ENCODE measurements at places on chromosomes 1 and 21.

- DNase-seq, result no peak
Observed at GRCh38 chr1:44819608-44820327, 11.4 kb downstream of the BTBD19 start.

DNA sequence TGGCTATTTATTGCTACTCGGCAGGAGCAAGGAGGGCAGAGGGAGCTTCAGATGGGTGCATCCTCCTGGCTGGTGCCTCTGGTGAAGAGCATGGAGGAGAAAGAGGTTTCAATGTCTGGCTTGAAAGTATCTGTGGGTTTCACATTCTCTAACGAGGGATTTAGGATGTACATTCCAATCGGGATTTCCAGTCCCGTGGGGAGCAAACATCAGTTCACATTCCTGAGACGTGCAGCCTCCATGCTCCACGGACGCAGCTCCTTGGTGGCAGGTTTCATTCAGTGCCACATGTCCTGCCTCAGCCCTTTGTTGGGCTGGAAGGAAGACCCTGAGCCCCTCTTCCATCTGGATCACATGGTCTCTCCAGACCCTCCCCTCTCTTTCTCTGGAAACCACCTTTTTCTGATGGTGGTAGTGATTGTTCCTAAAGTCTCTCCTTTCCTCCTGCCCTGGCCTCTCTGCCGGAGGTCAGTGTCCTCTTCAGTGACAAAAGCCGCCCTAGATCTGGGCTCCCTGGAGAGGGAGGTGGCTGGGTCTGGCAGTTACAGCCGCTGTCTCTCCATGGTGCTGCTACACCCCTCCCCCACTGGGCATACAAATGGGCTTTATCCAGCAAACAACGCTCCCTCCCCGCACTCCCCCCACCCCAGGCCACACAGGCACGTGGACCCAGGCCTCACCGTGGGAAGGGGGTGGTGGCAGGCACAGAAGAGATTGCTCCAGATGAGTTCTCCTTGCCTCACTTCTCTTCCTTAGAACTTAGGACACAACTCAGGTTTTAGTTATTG lies 826 bp upstream of the CA14 start:
- DNase-seq, result no peak

DNA sequence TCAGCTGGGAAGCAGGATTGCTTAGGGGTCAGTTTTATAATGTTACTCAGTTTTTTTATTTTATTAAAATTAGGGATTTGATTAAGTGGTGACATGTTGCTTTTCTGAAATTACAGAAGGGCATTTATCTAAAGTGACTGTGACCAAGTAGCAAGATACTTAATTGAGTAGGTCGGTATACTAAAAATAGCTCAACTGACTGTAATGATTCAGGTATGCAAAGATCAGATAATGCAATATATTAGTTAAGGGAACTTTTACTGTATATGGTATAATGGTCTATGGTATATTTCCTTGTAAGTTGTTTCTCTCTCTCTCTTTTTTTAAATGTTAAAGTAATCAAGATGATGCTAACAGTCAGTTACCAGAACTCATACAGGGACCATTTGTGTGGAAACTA lies 26.2 kb downstream of the RLF start:
- DNase-seq, result no peak

- no peak for DNase-seq
Observed at GRCh38 chr1:91603409-91603808, 102.8 kb downstream of the CDC7 start.

GRCh38 chr1:924656-925560 lies 1.2 kb downstream of the SAMD11 start:
- DNase-seq, result no peak

GRCh38 chr1:171785766-171786165 lies 4.3 kb downstream of the METTL13 start:
- DNase-seq, result no peak

GRCh38 chr1:81834268-81834667 lies 33.5 kb downstream of the ADGRL2 start:
- DNase-seq, result no peak

DNA sequence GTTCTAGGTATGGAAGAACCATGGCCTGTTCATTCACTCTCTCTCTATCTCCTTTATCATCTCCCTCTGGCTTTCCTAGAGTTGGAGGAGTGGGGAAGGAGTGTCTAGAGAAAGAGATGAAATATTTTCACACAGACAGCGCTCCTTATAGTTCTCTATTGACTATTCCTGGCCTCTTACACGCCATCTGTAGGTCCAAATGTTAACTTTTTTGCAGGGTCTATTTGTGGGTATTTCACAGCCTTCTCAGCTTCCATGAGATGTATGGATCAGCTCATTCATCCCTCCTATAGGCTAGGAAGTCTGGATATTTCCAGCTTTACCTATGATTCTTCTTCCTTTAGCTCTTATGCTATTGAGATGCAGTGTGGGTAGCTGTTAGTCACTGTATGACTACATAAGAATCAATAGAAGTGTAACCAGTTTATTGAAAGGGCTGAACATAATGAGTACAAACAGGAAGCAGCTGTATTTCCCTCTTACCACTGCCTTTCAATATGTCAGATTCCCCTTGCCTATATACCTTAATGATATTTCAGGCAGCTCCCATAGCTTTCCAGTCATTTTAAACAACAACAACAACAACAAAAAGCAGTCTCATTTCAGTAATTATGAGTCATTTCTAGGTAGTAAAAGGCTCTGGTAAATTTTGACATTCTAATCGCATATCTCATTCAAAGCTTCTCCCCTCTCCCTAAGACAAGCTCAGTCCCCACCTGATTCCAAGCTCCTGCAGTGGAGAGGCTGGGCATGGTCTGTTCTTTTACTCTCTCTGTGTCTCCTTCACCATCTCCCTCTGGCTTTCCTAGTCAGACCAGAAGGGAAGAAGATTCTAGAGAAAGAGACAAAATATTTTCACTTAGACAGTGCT lies 149.5 kb downstream of the TTLL7 start:
- no peak for DNase-seq

- DNase-seq, result no peak
Observed at GRCh38 chr1:201096041-201096461, 16.2 kb downstream of the CACNA1S start.

- peak; percentile 52 for DNase-seq
Observed at GRCh38 chr21:42155045-42155855, 63.7 kb upstream of the ABCG1 start.

DNA sequence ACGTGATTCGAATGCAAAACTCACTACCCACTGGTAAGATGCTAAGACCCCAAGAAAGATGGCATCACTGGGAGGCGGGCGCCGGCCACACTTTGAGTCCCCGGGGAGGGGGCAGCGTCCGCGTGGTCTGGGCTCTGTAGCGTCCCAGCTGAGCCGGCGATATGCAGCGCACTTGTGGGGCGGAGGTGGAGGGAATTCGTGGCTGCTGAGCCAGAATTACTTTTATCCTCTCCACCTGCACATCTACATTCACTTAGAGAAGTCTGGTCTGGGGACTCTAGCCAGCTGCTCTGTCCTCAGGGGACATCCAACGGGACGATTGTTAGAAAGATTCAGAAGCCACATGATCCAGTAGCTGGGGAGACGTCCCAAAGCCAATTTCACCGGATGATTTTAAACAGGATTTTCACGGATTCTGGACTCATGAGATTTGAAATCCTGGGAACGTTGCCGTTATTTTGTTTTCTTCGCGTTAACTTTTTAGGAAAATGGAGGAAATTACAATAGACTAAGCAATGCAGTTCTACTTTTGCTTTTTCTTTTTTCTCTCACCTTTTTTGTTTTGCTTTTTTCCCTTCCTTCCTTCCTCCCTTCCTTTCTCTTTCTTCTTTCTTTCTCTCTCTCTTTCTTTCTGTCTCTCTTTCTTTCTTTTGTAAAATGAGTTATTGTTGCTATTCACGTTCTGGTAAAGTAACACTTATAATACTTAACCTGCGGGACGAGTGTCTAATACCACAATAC lies 1.3 kb downstream of the JAM2 start:
- DNase-seq, result peak; percentile 74

GRCh38 chr1:31912839-31913239 lies 25.3 kb downstream of the PTP4A2 start:
- no peak for DNase-seq

- no peak for DNase-seq
Observed at GRCh38 chr1:40302475-40302874, 14.6 kb downstream of the COL9A2 start.

DNA sequence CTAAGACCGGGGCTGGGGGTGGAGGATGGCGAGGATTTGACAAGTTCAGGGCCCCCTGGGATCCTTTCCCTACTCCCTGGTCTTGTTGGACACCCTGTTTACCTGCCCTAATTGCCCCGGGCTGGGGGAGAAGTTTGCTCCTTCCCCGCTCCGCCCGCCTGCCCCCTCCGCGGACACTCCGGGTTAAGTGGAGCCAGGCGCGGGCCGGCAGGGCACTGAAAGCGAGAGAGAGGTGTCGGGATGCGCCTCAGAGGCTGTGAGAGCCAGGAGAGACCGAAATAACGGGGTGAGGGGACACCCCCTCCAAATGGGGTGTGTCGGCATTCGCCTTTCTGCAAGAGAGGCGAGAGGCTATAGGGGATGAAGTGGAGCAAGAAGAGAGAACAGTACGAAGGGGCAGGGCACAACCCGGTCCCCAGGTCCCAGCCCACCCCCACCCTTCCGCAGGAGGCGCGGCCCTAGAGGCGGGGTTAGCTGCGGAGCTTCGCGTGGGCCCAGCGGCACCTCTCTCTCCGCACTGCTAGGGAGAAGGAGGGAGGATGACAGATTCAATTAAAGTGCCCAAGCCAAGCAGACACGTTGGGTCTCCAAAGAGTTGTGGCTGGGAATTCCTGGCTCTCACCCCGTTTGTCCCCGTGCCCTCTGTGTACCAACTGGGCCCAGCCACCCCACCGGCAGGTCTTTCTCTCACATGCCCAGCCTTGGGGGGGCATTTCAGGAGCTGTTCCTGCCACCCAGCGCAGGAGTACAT lies 3.8 kb downstream of the EFNA3 start:
- DNase-seq, result no peak

DNA sequence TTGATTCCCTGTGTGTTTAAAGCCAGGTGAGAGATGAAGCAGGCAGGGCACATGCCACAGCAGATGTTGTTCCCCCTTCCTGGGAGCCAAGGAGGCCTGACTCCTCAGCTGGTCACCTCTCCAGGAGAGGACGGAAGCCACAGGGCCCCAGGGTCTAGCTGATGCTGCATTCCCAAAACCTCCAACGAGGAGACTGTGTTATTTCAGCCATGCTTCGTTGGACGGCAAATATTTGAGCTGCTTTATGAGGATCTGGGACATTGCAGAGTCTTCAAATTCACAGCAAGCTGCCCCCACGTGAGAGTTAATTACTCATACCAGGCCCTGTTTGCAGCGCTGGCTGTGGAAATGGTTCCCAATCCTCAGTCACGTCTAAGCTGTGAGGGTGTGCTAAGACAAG lies 85.3 kb downstream of the CDC7 start:
- no peak for DNase-seq

DNA sequence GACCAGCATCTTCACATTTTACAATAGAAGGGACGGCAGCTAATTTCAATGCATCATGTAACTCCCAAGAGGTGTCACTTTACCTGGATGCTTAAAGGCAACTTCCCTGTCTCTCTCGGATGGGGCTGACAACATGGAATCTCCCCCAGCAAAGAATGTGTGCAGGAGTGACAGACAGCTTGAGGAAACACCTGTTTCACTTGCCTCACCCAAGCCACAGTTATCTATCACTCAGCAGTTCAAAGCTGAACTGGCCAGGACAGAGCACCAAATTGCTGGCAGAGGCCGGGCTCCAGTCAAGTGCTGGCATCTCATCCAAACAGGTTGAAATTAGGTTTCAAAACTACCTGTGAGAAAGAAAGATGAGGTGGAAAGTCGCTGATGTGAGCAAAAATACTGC lies 538.0 kb upstream of the PLXNA2 start:
- no peak for DNase-seq

DNA sequence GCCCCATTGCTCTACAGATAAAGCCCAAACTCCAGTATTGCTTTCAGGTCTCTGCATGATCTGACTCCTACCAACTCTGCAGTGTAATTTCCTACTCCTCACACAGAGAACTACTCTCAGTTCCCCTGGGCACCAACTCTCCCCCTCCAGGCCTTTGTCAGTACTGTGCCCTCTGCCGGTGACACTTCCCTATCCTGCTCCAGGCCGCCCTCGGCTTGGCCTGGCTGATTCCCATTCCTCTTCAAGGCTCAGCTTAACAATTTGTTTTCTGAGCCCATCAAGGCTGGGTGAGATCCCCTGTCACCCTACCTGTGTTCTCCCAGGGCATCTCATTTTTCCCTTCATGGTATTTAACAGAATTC lies 2.6 kb downstream of the SLAMF8 start:
- no peak for DNase-seq

DNA sequence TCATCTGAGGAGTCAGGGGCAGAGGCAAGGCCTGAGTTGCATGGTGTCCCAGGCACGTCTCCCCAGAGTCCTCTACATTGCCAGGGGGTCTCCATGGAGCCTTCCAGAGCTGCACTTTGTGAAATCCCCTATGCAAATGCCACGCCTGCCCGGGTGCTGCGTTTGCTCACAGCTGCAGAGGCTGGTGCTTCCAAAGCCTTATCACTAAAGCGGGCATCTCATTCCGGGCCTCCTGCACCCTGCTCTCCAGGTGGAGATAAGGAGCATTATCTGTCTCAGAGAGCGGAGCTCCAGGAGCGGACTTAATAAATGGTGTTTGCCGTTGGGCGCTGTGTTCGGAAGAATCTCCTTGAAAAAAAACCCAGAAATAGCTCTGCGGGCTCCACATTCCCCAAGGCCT lies 25.9 kb upstream of the ACTL8 start:
- DNase-seq, result no peak

GRCh38 chr1:1918901-1919303 lies at the start of gene TMEM52:
TMEM52 (minus strand) TSS chr1:1919279; CDS start chr1:1919265, 14 bp downstream.
- no peak for DNase-seq

DNA sequence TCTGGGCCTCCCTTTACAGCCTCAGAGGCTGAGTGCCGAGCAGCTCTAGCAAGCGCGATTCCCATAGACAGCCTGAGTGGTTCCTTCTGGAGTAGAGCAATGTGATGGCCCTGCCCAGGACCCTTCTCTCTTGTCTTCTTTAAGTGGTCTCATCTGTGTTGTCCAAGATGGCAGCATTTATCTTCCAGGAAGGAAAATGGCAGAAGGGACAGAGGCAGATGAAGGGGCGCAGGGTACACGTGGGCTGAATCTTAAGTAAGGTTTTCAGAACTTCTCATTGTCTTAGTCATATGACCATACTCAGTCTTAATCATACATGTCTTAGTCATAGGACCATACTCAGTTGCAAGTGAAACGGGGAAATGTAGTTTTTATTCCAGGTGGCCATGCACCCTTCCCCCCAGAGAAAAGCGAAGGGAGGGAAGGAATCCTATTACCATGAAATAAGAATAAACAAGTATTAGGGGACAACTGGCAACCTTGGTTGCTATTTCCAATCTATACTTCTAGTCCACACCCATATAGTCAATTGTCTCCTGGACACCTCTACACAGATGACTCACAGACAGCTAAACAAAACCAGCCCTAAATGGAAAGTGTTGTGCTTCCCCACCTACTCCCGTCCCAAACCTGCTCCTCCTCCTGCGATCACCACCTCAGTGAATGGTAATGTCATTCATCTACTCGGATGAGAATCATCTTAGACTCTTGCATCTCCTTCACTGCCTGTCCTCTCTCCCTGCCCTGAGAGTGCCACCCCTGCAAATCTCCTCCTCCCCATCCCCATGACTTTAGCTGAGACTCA lies 13.3 kb downstream of the OVAAL start:
- DNase-seq, result no peak

GRCh38 chr1:8448911-8449661 lies 131.2 kb downstream of the SLC45A1 start:
- DNase-seq, result no peak
